Mucosa of descending colon (tissue), 3 donors: ENCODE measurements at places on chromosomes 3 and 15.

DNA sequence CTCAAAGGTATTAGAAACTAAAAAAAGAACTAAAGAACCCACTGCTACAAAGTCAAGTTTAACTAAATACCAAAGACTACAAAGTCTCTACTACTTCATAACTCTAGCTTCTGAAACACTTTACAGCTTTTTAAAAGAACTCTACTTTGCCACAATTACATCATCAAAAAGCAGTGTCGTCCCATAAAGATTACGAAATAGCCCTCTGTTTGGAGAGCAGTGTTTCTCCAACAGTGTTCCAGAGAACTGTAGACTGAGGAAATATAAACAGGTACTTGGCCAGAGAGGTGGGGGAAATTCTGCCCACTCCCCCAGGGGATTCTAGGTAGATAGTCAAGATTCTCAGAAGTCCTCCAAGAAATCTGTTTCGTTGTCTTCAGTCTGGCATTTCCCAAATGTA lies 225.6 kb downstream of the PDZRN3 start:
- DNase-seq, result no peak

- no peak for DNase-seq
These were observed 2.1 kb downstream of the SHQ1 start for GRCh38 chr3:72846166-72846565.

- no peak for DNase-seq
These were observed 6.8 kb upstream of the ZNF280D start for GRCh38 chr15:56739964-56740640.

DNA sequence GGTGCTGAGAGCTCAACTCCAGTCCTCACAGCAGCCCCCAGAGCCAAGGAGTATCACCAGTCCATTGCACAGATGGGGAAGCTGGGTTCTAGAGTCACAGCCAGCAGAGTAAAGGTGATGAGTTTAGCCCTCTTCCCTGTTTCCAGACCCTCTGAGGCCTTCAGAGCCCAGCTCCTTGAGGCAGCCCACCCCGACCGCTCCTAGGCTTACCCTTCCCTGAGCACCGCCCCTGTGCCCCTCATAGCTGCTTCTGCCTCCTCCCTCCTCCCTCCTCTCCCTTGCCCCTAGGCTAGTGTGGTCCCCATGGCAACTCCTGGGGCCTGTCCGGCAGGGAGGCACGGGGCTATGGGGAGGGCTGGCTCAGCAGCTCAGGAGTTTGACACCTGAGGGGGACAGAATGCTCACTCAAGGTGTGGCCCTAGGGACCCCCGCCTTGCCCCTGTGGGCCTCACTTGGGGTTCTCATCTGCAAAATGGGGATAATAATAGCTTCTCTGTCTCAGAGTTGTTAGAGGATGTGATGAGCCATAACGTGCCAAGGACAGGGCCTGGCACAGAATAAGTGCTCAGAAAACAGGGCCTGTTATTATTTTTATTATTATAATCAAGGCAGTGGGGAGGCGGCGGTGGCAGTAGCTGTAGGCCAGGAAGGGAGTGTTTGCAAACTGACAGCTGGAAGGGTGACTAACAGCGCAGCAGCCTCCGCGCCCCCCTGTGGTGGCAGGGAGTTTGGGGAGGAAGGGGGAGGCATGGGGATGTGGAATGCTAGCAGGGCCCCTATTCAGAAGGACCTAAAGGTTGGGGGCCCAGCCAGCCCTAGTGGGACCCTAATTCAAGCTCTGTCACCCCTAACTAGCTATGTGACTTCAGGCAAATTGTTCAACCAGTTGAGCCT lies 11.5 kb downstream of the CSK start:
- no peak for DNase-seq

DNA sequence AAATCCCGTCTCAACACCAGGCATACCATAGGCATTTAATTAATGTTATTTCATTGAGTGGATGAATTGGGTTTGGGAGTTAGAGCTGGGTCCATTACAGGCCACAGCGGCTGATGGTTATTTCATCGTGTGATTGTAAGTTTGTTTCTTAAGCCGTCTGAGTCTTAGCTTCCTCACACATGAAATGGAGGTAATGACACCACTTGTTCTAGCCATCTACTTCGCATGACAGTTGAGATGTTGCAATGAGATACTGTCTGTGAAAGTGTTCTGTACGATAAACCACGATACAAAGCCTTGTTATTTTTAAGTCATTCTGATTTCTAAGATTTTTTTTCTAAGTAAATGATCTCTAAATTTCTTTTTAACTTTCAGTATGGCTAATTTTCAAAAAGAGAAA lies 8.6 kb upstream of the TP63 start:
- DNase-seq, result no peak

GRCh38 chr3:22361521-22361920 lies 610.5 kb upstream of the ZNF385D start:
- DNase-seq, result no peak

GRCh38 chr3:183815951-183816475 lies 9.4 kb downstream of the MAP6D1 start:
- no peak for DNase-seq

GRCh38 chr15:61830536-61831330 lies 229.5 kb downstream of the VPS13C start:
- DNase-seq, result no peak

- DNase-seq, result no peak
These were observed 4.1 kb upstream of the ECT2 start for GRCh38 chr3:172746475-172746874.

GRCh38 chr15:66876731-66877476 lies 174.9 kb downstream of the SMAD6 start:
- no peak for DNase-seq

DNA sequence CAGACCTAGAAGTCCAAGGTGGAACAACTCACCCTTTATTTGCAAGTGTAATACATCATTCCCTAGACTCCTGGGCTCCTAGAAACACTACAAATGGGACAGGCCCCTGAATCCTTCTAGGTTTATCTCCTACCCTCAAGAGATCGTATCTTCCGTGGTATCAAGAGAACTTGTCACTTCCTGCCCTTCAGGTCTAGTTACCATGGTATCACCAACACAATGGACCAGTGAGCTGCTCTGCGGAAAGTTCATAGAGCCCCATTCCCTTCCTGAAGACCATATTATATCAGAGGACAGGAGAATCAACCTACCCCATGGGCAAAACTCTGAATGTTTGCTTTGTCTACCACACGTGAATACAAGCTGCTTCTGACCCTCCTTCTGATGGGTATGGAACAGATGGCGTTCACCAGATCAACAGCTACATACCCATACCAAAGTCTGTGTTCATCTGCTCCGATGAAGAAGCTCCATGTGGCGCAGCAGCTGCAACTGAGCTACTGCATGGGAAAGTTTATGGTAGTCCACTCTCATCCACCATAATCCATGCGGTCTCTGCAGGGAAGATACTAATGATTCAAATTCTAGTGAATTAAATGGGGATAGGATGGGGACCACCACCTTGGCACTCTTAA lies 84.6 kb upstream of the KLF13 start:
- DNase-seq, result peak; percentile 0

DNA sequence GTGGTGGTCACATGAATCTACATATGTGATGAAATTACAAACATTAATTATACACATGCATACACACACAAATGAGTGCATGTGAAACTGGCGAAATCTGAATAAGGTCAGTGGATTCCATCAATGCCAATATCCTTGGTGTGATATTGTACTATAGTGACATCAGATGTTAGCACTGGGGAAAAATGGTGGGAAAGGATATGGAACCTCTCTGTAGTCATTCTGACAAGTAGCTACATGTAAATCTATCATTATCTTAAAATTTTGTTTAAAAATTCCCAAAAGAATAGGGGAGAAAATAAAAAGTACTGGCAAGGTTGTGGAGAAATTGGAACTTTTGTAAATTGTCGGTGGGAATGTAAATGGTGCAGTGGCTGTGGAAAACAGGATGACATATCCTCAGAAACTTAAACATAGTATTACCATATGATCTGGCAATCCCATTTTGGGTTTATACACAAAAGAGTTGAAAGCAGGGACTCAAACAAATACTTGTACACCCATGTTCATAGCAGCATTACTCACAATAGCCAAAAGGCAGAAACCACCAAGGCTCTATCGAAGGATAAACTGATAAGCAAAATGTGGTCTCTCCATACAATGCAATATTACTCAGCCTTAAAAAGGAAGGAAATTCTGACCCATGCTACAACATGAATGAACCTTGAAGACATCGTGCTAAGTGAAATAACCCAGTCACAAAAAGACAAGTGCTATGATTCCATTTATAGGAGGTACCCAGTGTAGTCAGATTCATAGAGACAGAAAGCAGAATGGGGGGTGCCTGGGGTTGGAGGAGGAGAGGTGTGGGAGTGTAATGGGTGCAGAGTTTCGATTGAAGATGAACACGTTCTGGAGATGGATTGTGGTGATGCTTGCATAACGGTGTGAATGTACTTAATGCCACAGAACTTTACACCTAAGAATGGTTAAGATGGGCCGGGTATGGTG lies 25.3 kb upstream of the HRH1 start:
- DNase-seq, result no peak

GRCh38 chr3:78830470-78830869 lies 937.3 kb downstream of the ROBO1 start:
- DNase-seq, result no peak

GRCh38 chr3:52506266-52506966 lies 11.3 kb downstream of the STAB1 start:
- no peak for DNase-seq

GRCh38 chr3:170207717-170208116 lies 14.5 kb upstream of the PRKCI start:
- no peak for DNase-seq

DNA sequence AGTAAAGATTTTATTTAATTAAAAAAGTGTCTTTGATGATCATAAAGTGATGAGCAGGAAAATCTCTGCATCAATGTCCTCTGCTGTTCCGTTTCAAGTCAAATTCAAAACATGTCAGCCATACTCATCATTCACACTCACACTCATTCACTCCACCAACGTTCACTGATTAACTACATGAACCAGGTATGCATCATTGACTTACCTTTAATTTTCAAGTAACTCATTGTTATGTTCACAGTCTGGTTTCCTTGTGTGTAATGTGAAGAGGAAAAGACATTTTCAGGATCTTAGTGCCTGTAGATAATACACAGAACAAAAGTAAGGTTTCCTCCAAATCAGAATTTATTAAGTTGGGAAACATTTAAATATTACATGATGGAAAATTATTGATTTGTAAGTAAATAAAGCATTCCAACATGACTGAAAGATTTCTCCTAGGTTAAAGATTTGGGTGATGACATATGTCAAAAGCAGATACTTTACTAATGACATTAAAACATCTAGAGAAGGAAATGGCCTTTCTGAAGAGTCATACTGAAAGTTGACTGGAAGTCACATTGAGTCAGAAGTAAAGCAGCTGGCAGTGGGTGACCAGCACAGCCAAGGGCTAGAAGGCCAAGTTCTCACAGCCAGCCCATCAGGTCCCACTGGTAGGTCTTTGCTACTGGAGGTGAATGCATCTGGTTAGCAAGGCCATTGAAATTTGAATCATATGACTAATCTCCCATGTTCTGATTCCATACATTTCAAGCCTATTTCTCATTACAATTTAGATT lies 251.9 kb downstream of the CDIN1 start:
- no peak for DNase-seq
